H9 (cell line): ENCODE measurements at places on chromosomes 5 and 9.
A peak's percentile ranks its signal among the peaks of the same experiment; 100 is the strongest.

DNA sequence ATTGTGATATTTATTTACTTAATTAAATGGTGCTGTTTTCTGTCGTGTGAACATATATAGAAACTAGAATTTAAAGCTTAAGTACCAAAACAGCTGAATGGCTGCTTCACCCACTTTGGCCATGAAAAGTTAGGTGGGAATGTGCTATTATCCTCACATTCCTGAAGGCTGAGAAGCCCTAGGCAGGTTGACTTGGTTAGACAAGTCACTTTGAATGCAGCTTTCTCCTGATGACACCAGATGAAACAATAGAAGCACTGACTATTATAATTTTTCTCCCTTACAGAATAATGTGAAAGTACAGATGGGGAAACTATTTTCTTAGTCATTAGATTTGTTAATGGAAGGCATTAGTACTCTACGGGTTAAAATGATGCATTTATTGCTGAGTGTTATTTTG lies 65.1 kb upstream of the C5orf46 start:
- no peak for DNase-seq

DNA sequence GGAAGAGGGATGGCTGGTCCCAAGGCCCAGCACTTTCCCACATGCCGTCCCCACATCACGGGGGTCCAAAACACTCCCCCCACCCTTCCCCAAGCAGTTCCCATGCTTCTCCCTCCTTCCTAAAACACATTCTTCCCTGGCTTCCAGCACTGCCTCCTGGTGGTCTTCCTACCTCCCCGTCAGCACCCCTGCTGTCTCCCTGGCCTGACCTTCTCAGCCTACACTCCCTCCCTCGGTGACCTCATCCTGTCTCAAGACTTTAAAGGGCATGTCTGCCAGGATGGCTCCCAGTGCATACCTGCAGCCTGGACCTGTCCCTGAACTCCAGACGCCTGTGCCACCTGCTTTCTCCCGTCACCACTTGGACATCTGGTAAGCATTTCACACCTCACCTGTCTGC lies 4.3 kb upstream of the NCS1 start:
- peak; percentile 69 for DNase-seq

- no peak for DNase-seq
These were observed 61.1 kb upstream of the IL6ST start for GRCh38 chr5:56055859-56056258.

- DNase-seq, result no peak
These were observed 59.8 kb upstream of the BARX1 start for GRCh38 chr9:94014920-94015319.

GRCh38 chr9:351916-352315 lies 137.3 kb downstream of the DOCK8 start:
- DNase-seq, result no peak
